Stimulated activated CD4-positive, alpha-beta T cell treated with anti-CD3 and anti-CD28 coated beads, Interleukin-15, amount 100 ng/mL, for 48 hours (primary cell): ENCODE measurements at places on chromosomes 5 and 9.

DNA sequence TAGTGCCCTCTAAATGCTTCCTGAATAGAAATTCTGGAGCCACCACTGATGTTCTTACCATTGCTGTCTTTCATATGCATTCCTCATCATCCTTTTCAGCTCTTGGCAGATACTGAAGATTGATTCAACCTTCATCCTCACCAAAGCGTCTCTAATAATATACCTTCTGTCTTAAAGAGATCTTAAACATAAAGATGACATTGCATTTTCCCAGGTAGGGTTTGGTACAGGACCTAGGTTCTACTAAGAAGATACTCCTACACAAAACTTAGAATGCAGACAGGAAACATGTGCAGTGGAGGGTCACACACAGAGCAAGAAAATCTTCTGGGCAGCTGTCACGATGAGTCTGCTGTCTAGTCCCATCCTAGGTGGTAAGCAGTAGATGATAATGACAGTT, 41.0 kb upstream of the RPS23 start:
- DNase-seq = no peak

DNA sequence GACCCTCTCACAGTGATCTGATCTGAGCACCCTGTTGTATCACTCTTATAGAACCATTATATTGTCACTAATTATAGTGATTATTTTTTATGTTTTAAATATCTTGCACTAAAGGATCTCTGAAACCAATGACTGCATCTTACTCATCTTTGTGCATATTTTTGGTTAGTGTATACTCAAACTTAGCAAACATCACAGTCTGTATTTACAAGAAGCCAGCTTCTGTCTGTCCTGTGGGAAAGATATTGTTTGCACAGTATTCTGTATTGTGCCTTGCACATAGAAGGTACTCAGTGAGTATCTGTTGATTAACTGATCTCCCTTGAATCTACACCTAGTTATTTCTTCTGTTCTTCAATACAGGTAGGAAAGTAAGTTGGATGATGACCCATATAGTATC, 131.5 kb downstream of the PAM start:
- DNase-seq = no peak

GRCh38 chr5:62461561-62461960, 49.0 kb downstream of the IPO11 start:
- no peak for DNase-seq

DNA sequence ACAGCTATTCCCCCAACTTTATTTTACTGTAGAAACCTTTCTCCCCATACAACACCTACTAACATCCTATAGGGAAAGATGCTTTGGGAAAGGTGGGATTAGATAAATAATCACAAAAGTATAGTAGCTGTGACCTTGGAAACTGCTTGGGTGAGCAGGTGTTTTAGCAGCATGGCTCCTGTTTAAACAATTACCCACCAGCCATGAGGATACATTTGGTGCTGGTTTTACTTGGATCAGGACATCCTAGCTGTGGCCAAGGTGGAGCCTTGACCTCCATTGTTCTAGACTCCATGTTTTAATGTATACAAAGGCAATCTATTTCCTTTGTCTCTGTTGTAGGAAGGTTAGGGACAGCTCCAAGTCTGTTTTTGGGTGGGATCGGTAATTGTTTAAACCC, 56.8 kb upstream of the ALDH1B1 start:
- DNase-seq = no peak

DNA sequence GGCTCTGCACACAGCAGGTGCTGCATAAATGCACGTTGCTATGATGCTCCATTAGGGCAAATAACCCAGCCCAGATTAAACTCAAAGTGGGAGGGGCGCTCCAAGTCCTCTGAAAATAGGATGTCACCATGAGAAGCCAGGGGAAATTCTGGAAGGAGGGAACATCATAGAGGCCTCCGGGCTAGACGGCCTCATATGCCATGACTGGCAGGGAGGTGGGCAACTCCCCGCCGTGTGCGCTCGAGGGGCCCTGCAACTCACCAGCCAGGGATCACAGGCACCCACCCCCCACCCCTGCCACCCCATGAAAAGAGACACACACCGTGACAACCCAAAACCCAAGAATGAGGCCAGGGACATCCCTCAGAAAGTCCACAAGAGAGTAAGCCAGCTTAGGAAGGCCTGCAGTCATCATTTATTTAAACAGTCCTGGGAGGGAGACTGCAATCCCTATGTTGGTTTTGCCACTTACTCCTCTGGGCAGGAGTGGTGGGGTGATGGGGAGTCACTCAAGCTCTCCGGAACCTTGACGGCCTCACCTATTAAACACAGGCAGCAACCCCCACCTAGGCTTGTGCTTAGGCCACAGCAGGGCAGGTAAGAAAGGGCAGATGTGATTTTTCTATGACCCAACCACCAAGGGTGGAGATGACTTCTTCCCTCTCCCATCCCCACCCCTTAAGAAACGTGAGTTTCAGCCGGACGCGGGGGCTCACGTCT, 4.0 kb downstream of the VAV2 start:
- no peak for DNase-seq

- DNase-seq = no peak
Observed at GRCh38 chr5:58315794-58316193, 144.1 kb downstream of the PLK2 start.

DNA sequence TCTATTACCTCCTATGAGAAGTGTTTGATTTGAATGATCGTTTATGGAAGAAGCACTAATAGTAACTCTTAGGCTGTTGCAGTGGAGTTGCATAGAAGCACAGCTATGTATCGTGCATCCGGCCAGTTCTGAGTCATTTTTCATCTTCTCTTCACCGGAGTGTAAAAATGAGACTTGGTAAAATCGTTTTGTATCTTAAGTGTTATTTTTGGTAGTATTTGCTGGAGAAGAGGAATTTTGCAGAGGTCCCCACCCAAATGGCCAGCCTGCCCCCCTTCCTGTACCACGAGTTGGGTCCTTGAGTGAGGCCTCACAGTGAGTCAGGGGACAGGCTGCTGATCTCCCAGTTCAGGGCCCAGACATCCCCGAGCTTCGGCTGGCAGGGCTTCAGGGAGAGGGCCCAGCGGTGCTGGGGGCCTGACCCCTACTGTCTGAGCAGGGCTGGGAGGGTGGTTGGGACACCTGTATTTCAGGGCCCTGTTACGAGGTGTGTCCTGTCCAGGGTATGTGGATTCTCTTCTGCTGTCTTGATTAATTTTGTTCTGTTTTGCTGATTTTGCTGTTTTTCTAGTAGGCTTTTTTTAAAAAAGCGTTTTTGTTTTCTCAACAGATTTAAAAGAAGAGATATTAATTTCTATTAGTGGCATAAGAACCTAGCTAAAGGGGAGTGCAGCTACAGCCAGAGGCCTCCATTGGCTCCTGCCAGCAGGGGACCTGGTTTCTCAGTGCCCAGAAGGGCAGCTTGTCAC, 210.8 kb downstream of the TRIO start:
- DNase-seq = no peak
